ENCODE measurements at places on chromosomes 6 and 20.

GRCh38 chr20:44302026-44302669 lies 8.9 kb downstream of the FITM2 start:
- no peak for DNase-seq

DNA sequence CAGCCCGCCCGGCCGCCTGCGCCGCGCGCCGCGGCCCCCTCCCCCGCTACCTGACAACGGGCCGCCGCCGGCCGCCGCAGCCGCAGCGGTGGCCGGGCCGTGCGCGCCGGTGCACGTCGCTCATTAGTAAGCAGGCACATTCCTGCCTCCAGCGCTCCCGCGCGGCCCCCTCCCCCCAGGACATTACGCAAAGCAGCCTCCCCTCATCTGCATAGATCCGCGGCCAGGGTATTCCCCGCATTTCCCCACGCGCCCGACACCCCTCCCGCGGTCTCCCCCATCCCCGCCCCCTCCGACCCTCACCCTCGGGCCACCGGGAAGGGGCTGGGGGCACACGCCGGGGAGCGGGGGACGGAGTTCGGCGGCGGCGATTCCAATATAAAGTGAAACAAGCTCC lies at the start of gene HIVEP2:
Gene HIVEP2 (minus strand): TSS at position 128 of the 397 bp plus-strand sequence. CDS start 170,438 bp downstream, outside the sequence.
- peak; percentile 68 for DNase-seq

GRCh38 chr20:61135266-61135665 lies 116.8 kb upstream of the CDH4 start:
- DNase-seq: no peak

GRCh38 chr20:25484911-25485511 lies 77.5 kb downstream of the GINS1 start:
- DNase-seq: no peak

GRCh38 chr6:129565811-129566210 lies 144.2 kb downstream of the ARHGAP18 start:
- no peak for DNase-seq

GRCh38 chr6:33359331-33359730 lies 32.3 kb upstream of the KIFC1 start:
- DNase-seq: no peak

DNA sequence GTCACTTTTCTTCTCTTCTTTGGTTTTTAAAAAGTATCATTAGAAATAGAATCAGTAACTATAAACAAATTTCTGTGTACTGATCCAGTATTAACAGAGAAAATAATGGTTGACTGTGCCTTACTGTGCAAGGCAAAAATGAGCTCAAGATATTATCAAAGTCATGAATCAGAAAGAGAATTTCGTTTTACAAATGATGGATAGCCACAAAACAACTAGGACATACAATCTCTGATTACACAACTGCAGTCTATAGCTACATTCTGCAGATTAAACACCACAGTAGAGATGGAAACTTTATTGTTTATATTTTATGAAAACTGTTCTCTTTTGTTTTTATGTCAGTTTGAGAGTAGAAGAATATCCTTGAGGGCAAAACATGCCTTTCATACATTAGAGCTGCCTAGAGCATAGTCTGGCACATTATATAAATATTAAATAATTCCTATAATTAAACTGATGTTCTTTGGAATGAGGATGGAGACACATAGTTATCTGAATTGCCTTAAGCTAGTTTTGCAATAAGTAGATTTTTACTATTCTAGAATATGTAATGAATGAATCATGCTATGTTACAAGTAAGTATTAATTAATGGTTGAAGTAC lies 333.1 kb downstream of the LAMA2 start:
- DNase-seq: no peak

DNA sequence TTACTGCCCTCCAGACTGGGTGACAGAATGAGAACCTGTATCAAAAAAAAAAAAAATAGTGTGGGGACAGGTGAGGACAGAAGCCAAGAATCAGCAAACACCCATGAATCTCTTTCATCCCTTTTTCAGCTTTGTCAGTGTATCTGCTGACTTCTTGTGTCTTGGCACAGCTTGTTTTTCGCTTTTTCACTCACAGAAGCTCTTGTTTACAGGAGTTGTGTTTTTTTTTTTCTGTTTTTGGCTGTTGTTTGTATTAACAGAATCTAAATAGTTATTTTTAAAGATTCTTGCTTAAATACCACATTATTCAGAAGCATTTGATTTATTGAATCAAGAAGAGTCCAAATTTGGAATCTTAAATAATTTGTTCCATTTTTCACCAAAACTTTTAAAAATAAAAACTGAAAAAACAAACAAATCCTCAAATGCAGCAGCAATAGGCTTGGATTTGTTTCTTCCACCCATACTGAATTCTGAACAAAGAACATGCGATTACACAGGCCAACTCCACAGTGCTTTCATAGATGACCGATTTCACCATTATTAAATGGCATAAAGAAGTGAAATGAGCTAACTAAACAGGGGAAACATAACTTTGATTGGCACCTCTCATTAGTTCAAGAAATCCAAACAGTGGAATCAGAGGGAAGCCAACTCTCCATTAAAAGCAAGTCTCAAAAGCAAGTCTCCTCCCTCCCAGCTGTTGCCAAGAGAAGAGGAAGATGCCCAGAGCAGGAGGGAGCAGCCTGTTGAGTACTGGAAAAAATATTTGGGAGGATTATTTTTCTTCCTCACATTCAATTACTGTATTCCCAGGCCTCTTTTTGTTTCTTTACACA lies 27.2 kb upstream of the GPR63 start:
- DNase-seq: no peak

GRCh38 chr6:147337921-147338320 lies 133.7 kb downstream of the STXBP5 start:
- no peak for DNase-seq

DNA sequence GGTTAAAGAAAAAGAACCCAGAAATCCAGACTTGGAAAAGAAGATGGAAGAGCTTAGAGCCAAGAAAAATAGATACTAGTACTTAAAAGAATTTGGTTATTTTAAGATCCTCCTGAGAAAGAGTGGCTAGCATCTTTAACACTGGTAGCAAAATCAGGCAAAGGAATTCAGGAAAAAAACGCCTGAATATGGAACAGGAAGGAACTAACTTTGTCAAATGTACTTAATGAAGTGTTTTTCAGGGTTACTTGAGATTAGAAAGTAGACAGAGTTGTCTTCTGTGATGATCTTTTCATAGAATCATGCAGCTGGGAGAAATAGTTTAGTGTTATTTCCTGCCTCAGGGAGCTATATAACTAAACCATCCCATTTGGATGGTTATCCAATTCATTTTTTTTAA lies 50.8 kb upstream of the SASH1 start:
- no peak for DNase-seq

DNA sequence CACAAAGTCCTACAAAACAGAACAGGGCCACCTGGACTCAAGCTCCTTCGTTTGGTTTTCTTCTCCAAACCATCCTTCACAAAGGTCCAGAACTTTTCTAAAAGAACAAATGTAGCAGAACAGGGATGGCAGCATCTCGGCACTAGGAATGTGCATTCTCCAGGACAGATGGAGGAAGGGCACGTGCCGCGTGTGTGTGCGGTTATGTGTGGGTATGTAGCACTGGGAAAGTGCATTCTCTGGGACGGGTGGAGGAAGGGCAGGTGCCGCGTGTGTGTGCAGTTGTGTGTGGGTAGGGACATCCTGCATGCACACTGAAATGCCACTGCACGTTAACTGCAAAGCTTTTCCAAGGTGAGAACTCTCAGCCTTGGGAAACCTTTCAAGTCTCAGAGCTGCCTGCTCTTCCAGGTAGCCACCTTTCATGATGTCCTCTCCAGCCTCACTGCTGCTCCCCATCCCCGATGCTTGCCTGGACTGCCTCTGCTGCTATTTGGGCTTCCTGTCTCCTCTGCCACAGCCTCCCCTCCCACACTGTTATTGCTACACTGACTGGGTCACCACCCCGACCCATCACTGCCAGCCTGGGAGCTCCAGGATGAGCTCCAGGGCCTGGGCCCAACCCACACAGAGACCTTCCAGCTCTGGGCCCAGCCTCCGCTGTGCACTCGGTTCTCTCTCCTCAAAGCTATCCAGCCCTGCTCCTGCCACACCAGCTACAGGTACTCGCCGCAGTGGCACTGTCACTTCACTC lies 47.6 kb downstream of the EZR start:
- DNase-seq: no peak

DNA sequence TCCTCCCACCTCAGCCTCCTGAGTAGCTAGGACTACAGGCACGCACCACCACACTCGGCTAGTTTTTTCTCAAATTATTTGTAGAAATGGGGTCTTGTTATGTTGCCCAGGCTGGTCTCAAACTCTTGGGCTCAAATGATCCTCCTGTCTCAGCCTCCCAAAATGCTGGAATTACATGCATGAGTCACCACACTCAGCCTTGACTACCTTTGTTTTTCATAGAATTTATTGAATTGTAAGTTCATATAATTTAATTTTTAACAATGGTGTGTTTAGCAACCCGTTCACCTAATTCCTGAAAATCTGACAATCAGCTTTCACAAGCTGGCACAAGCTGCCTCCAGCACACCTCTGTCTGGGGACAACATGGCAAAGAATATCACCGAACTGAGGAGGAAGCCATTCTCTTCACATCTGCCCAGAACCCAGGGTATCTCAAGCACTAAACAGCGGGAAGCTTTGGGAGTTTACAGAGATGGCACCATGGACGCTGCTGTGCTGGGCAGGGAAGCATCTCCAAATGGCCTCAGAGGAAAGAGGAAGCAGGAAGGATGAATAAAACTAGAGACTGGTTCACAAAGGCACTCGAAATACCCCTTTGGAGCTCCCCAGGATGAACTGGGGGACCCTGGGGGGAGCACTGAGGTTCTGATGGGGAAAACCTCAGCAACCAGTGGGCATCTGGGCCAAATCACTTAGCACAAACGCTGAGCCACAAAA lies 2.9 kb downstream of the RIPOR3 start:
- DNase-seq: no peak

GRCh38 chr20:32339116-32339515 lies 19.0 kb upstream of the ASXL1 start:
- no peak for DNase-seq

DNA sequence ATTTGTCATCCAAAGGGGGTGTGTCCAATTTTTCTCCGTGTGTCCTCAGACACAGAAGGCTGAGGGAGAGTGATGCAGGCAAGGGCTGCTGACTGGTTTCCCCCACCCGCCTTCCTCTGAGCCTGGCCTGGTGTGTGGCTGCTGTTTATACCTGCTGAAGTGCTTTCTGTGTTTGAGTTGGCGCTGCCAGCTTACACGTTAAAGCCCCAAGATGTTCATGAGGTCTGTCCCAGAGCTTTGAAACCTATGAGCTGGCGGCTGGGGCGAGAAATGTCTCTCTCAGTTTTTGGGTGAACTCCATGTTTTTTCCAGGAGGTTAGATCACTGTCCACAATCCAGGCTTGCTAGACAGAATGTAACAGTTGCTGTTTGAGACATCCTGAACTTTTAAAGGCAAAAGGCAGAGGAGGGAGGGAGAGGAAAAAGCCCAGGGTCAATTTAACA lies 69.0 kb upstream of the CCN2 start:
- DNase-seq: no peak

- no peak for DNase-seq
Observed at GRCh38 chr6:139325125-139325524, 33.3 kb upstream of the TXLNB start.

DNA sequence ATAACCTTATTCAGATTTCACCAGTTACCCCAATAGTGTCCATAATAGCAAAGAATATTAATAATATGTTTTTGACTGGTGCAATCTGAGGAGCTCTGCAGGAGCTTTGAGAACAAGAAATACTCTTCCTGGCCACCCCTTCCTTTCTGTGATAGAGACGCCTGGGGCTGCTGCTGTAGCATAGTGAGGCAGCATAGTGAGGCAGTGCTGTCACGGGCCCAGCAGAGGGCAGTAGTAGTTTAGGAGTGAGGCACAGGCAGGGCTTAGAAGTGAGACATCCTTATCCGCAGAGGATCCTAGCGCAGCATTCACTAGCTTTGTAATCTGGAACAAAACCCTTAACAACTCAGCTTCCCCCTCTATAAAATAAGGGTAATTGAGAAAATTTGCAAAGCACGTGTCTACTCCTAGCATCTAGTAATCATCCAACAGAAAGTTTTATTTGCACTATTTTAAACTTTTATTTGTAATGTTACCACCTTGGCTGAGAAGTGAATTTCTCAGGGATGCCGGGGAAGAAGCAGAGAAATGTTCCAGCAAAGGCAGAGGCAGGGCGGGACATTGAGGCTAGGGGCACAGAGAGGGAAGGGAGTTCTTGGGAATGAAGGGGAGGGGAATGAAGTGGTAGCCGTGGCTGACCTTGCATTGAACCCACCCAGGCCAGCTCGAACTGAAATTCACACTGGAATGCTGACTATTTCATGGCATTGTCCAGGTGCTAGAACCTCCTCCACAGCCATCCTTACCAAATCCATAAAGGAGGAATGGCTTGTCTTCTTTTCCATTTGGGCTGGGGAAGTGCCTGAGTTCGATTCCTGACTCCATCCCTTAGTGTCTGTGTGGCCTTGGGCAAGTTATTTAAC lies 78.8 kb downstream of the CDS2 start:
- DNase-seq: peak; percentile 89

DNA sequence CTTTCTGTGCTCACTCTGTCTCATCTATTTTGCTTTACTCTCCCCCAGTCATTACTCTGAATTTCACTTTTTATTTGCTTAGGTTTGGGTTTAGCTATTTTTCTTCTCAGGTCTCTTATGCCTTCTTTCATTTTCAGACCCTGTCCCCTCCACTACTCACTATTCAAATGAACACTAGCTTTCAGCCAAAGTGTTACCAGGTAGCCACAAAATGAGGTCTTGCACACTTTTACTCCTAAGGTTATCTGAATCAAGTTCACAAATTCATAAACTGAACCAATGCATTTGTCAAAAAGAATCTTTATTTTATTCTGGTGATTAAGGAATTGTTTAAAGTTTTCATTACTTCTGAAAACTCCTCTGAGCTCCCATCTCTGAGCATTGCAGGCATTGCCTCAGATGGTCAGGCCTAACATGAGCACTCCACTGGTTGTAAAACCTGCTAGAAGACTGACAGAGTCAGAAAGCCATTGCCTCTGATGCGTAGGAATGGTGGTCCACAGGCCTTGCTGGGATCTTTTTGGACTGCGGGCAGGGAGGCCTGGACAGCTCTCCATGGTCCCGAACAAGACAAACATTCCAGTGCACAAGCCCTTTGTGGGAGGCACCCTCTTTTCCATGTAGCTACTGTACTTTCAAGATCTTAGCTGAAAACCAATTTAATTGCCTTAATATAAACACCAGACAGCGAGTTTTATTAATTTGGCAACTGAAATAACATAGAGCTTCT lies 48.5 kb downstream of the FYN start:
- no peak for DNase-seq
